ENCODE measurements at places on chromosomes 2 and 18.

DNA sequence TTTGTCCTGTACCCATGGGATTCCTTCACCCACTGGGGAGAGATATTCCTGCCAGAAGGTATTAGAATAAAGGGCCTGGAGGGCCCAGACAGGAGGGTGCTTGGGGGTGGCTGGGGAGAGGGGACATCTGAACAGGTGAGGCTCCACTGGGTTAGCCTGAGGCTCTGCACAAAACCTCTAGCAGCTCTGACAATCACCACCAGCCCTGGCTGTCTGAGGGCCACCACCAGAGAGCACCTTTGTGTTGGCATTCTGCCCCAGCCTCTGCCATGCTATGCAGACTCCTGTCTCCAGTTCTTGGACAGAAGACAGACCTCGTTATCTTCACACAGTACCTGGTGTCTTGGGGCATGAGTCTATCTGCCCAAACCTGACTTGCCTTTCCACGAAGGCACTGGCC is 25.3 kb downstream of the SLC16A14 start:
- no peak for DNase-seq

DNA sequence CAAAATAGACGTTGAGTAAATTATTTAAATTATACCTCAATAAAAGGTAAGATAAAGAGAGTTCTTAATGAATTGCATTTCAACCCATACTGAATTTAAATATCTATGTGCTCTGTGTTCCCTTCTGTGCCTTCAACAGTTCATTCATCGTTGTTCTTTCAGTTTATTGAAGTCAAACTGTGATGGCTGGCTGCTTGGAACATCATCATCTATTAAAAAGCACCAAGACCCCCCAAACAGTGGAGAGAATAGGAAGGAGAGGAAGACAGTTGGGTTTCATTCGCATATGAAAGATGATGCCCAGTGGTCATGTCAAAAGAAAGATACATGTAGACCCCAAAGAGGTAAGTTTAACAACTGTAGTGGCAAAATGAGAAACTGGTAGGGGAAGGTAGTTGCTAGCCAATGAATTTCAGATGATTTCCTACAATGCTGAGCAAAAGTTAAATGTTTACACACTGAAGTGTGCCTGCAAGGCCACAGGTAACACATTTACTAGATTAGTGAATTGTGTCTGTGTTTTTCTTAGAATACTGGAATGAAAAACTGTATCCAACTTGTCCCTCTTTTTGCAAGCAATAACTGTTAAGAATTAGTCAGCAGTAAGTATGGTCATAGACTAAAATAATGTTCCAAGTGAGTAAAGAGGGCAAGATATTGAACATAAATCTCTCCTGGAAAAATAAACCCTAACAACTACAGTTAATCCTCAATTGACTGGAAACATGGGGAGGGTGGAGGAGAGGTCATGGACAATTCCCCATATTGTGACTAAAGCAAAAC is 331.3 kb downstream of the KIAA1328 start:
- no peak for DNase-seq

DNA sequence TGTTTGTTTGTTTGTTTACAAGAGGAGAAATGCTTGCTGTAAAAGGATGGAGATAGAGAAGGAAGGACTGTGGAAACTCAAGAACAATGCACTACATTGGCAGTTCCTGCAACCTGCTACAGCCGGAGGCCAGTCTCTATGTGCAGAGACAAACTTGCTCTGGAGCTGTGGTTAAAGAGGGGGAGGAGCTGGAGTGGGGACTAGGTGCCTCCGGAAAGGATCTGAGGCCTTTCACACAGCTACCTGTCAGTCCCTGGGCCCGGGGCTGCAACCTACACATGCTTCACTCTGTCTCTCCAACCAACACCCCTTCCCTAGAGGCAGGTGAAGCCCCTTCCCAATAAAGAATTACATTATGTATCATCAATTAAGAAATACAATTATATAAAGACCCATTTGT is 1234.0 kb upstream of the ZEB2 start:
- no peak for DNase-seq

- no peak for DNase-seq
Measured at GRCh38 chr2:84388921-84389490, 70.1 kb downstream of the SUCLG1 start.

DNA sequence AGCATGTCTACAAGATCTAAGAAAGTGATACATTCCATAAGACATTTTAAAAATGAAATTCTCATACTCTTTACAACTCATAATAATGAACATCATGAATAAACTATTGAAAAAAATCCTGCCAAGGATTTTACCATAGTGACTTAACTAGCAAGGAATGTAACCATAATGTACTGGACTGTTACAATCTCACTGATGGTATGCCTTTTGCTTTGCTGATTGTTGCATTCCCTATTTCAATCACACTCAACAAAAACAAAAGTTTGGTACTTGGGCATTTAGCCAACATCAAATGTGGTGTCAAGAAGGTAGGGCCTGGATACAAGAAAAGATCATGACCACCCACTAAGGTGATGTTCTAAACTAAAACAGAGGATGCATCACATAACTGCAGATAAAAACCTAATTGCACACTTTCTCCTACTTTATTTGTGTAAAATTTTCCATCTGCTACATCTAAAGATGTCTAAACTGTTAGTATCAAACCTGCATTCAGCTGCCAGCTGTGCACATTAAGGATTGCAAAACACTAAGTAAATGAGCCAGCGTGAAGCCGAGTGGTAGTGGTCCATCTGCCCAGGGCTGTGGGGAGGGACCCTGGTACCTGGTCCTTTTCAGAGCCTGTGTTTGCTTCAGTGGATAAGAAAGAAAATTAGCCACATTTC is 564.4 kb downstream of the ZEB2 start:
- DNase-seq, result no peak

GRCh38 chr2:1299043-1299442 is 114.2 kb upstream of the TPO start:
- no peak for DNase-seq

GRCh38 chr2:128469875-128470274 is 151.2 kb upstream of the HS6ST1 start:
- no peak for DNase-seq

DNA sequence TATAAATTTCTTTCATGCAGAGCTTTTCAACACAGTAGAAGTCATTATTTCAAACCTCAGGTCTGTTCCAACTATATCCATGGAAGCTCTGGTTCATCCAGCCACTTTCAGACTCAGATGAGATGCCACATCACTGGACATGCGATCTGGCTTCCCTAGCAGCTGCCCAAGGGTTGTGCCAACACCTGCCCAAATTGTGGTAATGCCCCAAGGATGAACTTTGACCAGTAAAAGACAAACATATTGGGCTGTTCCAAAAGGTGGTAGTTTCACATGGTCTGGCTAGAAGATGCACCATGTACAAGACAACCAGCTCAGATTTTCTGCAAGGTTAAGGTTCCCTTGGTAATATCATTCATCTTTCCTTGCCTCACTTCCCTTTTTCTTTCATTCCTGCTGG is 101.9 kb downstream of the THADA start:
- no peak for DNase-seq

- no peak for DNase-seq
Measured at GRCh38 chr2:62339837-62340236, 143.9 kb downstream of the B3GNT2 start.

- no peak for DNase-seq
Measured at GRCh38 chr18:23578067-23578701, 8.1 kb downstream of the NPC1 start.

- DNase-seq, result no peak
Measured at GRCh38 chr2:222663479-222663878, 7.6 kb upstream of the FARSB start.

DNA sequence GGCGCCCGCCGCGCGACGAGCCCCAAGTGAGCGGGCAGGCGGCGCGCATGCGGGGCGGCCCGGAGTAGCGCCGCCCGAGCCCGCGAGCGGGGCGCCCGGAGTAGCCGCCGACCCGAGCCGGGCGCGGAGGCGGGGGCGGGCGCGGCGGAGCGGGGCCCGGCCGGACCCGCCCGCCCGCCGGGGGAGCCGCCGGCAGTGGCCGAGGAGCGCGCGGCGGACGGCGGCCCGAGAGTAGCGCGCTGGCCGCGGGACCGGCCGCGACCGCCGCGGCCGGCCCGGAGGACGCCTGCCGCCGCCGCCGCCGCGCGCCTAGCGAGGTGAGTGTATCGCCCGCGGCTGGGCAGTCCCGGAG is at the start of gene GALNT1:
Gene GALNT1 (plus strand): TSS at position 195 of the 352 bp plus-strand sequence. CDS start 72,923 bp downstream, outside the sequence.
- no peak for DNase-seq

GRCh38 chr18:74233933-74234325 is 57.8 kb downstream of the CYB5A start:
- no peak for DNase-seq

DNA sequence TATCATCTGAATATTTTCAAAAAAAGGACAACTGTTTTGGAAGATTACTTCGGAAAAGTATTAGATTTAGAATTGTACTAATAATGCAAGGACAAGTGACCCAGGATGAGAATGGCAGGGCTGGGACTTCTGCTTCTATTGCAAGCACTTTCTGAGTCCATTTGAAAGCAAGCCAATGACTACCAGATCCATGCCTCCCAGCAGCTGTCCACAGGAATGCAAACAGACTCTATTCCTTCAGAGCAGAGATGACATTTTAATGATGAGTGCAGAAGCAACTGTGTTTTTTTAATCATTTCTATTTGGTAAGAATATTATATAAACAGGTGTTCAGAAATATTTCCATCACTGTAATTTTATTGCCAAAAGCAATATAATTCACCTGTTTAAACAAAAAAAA is 456.7 kb downstream of the SOX11 start:
- no peak for DNase-seq

DNA sequence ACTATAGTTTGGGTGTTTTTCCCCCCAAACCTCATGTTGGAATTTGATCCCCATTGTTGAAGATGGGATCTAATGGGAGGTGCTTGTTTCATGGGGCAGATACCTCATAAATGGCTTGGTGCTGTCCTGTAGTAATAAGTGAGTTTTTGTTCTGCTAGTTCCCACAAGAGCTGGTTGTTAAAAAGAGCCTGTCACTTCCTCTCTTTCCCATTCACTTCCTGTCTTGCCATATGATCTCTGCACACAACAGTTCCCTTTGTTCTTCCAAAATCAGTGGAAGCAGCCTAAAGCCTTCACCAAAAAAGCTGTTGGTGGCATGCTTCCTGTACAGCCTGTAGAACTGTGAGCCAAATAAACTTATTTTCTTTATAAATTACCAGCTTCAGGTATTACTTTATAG is 768.2 kb upstream of the VRK2 start:
- DNase-seq, result no peak

DNA sequence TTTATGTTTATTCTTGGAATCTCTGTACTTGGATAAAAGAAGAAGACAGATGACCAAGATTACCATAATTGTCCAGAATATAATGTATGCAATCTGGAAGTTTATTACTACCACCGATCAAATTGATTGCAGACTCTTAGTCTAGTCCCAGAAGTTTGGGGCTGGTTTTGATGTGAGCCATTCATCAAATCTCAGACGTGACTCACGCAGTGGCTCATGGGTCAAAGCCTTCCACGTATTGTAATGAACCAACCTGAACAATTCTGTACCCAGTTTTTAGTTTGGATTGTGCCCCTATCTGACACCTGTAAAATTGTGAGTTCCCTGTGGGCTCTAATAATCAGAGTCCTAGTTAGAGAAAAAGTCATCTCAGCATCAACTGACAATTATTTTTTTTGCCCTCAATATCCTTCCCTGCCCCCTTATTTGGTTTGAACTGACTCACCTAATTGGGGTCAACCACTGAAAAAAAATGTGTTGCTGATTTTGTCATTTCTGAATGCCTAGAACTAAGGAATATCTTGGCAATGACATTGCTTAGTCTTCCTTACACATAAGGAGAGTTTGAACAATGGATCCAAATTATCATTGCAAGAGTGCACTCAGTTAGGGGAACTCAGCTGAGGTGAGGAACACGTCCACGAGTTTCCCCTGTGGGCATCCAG is 219.5 kb upstream of the NRP2 start:
- DNase-seq, result no peak

DNA sequence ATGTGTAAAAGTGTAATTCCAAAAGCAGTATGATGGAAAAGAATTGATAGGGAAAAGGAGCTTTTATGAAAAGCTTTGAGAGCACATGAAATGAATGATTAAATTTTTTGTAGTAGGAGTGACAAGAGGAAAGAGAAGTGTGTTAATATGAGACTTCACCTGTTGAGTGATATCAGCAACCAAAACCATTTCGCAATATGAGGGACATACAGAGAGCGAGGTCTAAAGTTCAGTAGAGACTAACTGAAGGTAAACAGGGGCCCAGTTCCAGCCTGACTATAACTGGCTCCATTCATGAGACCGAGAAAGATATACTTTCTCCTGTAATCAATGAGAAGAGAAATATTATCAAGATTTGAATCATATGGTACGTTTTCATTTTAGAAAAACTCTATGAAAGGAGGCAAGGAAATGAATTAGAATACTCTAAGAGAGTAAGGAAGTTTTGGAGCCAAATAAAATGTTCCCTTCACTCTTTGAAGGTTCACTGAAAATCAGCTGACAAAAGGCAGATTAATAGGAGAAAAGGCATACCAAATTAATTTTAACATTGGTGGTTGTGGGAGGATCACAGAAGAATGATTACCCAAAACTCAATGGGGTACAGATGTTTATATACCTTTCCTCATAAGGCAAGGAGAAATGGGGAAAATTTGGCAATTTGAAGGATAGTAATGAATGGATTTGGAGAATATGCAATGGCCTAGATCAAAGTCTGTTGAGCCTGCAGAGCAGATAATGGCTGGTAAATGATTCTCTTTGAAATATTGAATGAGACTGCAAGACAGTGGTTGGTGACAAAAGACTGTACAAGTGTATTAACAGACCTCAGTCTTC is 932.2 kb downstream of the TDRD15 start:
- no peak for DNase-seq

GRCh38 chr2:121304941-121305340 is 19.9 kb upstream of the TFCP2L1 start:
- no peak for DNase-seq
